T-helper 22 cell (primary cell): ENCODE measurements at places on chromosomes 13 and 19.

DNA sequence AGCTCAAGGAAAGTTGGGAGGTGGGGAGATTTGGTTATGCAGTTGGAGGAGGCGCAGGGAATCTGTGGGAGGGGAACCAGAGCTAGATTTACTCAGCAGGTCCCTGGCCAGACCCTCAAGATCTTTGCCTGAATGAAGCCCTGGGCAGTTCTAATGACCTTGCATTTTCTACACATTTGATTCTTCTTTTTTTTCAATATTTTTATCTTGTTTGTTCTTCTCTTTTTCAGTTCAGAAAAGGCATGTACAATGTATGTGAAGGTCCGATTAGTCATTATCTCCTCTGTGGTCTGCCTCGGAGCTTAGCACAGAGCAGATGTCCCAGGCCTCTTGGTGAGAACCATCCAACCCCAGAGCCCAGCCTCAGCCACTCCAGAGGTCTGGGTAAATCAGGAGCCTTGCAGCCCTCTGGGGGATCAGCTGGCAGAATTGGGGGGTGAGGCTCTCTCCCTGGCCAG lies 24.2 kb downstream of the SERP2 start:
- DNase-seq: no peak

- no peak for DNase-seq
Measured at GRCh38 chr19:52658595-52658994, 20.4 kb upstream of the ZNF83 start.

DNA sequence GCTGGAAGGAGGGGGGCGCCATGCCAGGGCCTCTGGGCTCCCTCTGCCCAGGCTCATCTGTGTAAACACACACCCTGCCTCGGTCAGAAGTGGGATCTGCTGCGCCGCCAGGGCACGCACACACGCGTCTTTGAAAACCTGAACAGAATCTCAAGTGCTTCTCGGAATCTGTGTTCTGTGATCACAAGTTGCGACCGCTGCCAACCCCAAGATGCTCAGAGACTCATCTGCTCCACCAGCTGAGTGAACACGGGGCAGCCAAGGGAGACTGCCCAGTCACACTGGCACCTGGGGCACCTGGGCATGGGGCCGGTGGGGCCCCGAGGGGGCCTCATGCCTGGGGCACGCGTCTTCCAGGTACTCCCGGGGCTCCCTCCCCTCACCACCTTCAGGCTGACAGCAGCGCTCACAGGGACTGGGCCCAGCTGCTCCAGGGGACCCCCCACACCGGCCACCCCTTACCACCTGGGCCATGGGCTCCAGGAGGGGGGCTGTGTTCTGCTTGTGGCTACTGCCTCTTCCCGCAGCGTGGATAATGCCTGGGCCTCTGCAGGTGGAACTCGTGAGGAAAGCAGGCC lies 59.0 kb downstream of the KLF2 start:
- DNase-seq: no peak

- DNase-seq: no peak
Measured at GRCh38 chr19:32131005-32131404, 214.4 kb upstream of the ZNF507 start.

DNA sequence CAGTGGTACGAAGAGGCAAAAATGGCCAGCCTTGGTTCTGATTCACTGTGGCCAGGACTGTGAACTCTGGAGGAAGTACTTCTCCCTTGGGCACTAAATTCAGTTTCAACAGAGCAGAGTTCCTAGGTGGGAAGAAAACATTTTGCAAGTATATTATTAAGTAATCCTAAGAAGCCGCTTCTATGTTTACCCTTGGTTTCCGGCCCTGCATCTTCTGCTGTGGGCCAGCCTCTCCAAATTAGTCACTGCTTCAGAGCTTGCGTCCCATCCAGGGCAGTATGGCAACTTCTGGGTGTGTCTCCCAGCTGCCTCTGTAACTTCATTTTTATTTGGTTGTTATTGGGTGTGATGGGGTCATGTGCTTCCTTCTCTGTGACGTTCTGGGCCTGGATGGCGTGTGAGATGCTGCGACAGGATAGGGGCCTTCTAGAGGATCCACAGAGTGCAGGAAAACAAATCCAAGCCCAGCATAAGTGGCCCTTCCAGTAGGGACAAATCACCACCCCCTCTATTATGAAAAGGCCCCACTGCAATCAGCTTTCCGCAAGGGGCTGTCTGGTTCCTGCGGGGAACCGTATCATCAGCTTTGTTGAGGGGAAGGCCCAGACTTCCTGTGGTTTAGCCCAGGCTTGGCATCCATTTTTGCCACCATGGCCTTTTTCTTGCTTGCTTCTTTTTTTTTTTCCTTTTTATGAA lies 55.1 kb upstream of the C1QTNF9 start:
- DNase-seq: peak; percentile 71

GRCh38 chr19:38049105-38049649 lies 142.2 kb downstream of the SIPA1L3 start:
- DNase-seq: peak; percentile 7

DNA sequence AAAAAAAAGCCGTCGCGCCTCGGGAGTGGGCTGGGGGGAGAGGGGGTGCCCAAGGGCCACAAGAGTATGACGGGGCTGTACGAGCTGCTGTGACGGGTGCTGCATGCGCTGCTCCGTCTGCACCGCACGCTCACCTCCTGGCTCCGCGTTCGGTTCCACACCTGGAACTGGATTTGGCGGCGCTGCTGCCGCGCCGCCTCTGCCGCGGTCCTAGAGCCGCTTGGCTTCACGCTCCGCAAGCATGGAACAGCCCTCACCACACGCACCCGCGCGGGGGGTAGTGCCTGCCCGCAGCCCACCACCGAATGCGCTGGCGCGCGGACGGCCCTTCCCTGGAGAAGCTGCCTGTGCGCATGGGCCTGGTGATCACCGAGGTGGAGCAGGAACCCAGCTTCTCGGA lies 18.8 kb downstream of the C1QTNF9 start:
- no peak for DNase-seq

- no peak for DNase-seq
Measured at GRCh38 chr13:42751693-42752092, 29.7 kb upstream of the FAM216B start.

GRCh38 chr13:34322014-34322742 lies 504.2 kb downstream of the RFC3 start:
- DNase-seq: no peak

DNA sequence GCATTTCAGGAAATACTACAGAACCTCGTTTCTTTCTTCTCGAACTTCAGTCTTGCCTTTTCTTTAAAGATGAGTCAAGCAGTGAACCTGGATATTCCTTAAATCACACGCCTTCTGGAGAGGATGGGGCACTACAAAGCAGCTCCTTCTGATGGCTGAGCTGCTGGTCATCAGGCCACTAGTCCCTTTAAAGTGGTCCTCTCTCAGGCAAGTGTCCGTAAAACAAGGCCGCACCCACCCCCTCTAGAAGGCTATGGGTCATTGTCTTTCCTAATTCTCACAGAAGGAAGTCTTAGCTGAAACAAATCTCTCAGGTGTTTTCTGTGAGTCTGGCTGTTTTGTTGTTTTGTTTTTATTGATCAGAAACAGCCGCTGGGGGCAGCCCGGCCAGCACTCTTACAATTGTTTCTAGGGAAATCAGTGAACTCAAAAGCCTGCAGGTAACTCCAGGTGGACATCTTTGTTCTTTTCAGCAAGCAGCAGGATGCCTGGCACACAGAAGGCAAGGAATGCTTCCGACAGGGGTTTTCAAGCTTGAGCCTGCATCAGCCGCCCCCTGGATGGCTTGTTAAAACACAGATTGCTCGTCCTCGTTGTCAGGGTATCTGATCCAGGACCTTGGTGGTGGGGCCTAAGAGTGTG lies 45.4 kb downstream of the MBNL2 start:
- DNase-seq: no peak

DNA sequence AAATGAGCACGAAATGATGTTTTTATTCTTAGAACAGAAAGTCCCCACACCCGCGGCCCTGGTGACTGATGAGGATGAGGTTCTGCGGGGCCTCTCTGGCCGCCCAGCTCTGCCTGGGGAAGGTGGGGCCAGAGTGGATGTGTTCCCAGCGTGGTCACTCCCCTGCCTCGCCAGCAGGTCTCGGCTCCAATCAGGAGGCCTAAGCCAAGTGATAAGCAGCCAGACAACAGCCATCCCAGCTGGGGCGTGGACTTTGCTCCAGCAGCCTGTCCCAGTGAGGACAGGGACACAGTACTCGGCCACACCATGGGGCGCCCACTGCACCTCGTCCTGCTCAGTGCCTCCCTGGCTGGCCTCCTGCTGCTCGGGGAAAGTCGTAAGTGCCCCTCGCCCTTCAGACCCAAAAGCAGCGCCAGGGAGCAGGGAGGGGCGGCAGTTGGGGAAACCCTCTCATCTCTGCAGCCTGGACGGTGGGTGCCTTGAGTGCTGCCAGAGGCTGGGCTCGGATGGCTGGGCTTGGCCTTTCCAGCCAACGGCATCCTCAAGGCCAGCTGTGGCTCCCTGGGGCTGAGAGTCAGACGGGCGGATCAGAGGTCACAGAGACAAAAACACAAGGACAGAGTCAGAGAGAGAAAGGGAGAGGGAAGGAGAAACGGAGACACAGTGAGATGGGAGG lies at the start of gene F10:
TSS of gene F10 (plus strand) at position 250 of the 676 bp plus-strand sequence. CDS start at position 307, 57 bp downstream.
- no peak for DNase-seq

DNA sequence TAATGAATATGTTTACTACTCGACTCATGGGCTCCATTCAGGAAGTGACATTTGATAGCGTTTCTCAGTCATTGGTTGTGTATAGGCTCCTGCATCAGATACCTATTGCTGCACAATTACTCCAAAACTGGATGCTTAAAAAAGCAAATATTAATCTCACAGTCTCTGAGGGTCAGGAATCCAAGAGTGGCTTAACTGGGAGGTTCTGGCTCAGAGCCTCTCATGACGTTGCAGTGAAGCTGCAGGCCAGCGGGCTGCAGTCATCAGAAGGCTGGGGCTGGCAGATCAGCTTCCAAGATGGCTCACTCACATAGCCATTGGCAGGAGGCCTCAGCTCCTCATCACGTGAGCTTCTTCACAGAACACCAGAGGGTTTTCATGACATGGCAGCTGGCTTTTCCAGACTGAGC lies 525.1 kb upstream of the NBEA start:
- no peak for DNase-seq

- DNase-seq: no peak
Measured at GRCh38 chr19:6705931-6706632, 14.4 kb downstream of the C3 start.

- no peak for DNase-seq
Measured at GRCh38 chr13:110150384-110151101, 156.4 kb downstream of the COL4A1 start.

DNA sequence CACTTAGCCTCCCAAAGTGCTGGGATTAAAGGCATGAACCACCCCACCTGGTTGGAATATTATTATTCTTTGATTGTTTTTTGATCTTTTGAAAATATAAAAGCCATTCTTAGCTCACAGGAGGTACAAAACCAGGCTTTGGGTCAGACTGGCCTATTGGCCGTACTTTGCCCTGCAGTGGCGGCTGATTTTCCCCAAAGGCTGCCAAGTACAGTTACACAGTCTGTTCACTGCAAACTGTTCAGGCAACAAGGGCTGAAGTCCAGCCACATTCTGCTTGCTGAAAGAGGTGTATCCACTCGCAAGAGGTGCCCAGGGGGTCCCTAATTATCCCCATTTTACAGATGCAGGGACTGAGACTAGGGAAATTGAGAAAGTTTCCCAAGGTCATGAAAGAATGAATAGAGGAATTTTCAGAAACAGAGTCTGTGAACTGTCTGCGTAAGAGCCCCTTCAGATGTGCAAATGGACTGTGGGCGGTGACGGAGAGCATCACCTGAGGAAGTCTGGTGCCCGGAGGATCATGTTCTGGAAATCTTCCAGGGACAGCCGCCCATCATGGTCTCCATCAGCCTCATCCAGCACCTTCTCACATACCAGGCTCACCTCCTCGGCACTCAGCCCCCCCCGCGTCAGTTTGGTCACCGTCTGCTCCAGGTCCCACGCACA lies 9.0 kb downstream of the CIB3 start:
- DNase-seq: no peak

DNA sequence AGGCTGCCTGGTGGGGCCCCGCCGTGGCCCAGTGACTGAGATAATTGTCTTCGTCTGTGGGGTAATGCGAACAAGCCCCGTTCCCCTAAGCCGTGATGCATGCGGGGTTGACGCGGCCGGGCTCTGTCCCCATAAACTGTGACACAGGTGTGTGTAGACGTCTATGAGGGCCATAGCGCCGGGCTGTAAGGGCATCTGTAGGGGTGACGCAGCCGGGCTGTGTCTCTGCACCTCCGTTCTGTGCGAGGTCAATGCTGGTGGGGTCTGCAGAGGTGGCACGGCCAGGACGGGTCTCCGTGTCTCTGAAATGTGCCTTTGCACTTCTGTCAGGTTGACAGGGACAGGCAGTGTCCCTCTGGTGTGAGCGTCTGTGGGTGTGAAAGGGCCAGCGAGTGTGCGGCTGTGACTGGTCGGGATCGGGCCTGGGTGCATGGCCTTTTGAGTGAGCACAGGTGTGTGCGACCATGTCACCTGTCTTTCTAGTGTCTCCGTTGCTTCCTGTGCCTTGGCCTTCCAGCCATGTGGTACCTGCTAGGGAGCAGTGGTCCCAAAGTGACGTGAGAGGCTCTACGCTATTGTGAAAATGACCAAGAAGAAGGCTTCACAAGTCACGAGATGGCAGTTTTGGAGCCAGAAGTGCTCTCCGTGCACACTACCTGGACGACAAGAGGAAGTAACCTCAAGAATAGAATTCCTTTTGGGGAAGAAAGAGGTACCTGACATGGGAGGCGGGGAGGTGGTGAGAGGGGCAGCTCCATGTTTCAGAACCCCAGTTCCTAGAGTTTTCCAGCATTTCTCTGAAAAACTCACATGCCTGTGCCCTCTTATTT lies 16.4 kb upstream of the ZNF331 start:
- no peak for DNase-seq

DNA sequence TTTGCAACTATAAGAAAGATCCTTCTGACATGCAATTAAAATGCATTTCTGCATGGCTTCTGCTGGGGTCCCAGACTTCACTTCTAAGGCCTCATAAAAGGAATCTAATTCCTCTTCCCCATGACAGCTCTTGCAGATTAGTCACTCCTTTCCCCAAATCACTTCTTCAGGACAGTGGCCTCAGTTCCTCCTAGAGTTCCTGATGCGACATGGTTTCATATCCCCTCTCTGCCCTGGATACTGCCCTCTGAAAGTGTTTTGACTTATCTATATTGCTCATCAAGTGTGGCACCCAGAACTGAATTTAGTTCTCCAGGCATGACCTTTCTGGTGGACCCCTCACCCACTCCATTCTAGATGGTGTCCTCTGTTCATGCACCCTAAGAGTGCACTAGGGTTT lies 238.1 kb downstream of the FOXO1 start:
- DNase-seq: no peak

- no peak for DNase-seq
Measured at GRCh38 chr13:64234255-64234654, 2818.6 kb upstream of the PCDH20 start.

GRCh38 chr13:42280537-42280936 lies 8.6 kb downstream of the AKAP11 start:
- DNase-seq: no peak

DNA sequence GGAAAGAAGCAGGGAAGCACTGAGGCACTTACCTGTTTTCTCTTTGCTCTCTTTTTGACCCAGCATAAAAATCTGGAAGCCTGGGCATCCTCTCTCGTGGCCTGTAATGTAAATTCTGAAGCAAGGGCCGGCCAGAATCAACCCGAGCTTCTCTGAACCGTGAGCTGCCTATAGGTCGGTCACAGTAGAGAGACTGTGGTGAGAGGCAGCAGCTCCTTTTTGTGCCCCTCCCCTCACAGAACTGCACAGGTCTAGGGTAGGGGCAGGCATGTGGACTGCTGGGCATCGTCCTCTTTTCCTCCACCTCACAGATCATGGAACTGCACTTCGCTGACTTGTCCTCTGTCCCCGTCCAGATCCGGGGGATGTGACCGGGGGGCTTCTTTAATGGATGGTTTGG lies 12.5 kb downstream of the FAM124A start:
- no peak for DNase-seq
